GM12878 (cell line): ENCODE measurements at places on chromosomes 13 and 19. TPM values are rescaled to one million over a fixed set of nuclear protein-coding genes. Genes with fewer than 3 reads are reported as not detected.

DNA sequence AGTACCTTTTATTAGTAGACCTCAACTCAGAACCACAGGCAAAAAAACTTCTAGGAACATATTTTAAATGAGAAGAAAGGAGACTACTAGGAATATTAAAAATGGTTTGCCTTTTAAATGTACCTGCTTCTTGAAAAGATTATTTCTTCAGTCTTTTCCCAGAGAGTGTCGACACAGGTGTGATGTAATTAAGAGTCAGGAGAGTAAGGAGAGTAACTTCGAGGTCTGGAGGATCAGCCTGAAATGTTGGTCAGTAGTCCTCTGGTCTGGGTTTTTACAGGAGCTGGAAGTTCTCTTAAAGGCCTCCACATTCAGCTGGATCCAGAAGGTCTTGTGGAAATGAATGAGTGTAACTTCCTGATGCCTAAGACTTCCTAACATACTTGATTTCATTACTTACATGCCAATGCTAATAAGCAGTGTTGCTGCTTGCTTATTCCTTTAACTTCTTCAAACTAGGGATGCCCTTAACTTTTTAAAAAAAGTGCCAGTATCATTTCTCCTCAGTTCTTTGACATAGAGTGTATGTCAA is at the start of gene KCTD4:
KCTD4 (minus strand) TSS at position 345 of the 532 bp plus-strand sequence. CDS start 6,478 bp downstream, outside the sequence.
- DNase-seq: no peak

DNA sequence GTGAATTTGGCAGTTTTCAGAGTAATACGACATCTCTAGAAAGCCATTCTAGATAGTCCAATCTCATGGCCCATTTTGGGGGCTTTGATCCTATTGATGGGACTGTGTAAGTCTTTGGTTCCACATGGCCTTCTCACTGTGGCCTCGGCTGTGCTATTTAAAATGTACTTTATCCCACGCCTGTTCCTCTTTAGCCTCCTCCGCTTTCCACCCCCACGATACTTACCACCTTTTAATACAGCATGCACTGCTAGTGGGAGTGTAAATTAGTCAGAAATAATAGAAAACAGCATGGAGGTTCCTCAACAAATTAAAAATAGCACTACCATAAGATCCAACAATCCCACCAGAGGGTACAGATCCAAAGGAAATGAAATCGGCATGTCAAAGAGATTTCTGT is 28.3 kb upstream of the CEBPG start:
- DNase-seq: no peak

DNA sequence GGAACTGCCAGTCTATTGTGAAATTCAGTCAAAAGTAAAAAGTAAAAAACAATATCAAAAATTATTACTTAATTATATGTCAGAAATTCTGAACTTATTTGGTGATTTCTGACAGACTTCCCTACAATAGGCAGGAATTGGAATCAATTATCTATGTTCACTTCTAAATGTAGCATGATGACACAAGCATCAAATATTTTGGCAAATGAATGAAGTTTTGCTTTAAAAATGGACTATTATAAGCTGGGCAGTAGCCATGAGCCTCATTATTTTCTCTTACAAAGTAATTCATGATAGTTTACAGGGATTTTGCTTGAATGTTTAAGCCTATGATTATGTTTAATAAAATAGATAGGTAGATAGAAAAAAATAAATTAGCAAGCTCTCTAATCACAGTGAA is 582.6 kb downstream of the SLITRK6 start:
- no peak for DNase-seq

GRCh38 chr13:112442483-112443090 is 66.4 kb downstream of the SPACA7 start:
- no peak for DNase-seq

DNA sequence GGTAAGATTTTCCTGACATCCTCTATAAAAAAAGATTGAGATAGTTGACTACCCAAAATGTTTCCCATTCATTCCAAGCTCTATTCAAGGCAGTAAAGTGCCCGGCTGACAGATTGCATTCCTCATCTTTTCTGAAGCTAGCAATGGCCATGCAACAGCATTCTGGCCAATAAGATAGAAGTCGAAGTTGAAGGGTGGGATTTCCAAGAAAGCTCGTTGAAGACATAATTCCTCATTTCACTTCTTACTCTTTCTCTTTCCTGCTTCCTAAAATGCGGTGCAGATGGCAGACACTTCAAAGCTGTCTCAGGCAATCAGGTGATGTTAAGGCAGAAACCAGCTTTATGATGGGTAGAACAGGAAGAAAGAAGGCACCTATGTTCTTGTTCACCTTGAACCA is 13.4 kb upstream of the ALOX5AP start:
- DNase-seq: no peak

DNA sequence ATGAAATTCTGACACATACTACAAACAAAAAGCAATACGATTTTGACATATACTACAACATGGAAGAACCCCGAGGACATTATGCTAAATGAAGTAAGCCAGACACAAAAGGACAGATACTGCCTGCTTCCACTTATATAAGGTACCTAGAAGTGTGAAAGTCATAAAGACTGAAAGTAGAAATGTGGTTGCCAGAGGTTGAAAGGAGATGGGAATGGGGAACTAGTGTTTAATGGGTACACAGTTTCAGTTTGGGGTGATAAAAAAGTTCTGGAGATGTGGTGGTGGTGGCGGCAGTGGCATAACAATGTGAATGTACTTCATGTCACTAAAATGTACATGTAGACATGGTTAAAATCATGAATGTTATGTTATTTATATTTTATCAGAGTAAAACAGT is 12.1 kb upstream of the NDFIP2 start:
- DNase-seq: no peak

Gene ZNF541
- 0.08 TPM in 1 of 2 replicates, not detected in the other for total RNA-seq

DNA sequence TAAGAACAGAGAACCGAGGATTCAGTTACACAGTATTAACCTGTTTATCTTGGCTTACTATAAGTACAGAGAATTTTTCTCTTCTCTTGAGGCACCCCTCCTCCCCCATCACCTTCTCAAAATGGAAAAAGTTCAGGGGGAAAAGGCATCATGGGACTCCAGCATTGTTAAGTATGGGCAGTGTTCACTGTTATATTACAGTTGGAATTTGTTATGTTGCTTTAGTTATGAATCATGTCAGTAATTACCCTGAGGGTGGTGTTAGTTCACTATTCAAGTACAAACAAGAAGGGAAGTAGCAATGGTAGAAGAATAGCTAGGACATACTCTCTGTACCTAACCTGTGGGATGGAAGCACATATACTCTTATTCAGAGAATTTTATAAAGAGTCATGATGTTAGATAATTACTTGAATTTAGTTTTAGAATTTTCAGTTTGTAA is 12.0 kb downstream of the LPAR6 start:
- DNase-seq: peak; percentile 25

DNA sequence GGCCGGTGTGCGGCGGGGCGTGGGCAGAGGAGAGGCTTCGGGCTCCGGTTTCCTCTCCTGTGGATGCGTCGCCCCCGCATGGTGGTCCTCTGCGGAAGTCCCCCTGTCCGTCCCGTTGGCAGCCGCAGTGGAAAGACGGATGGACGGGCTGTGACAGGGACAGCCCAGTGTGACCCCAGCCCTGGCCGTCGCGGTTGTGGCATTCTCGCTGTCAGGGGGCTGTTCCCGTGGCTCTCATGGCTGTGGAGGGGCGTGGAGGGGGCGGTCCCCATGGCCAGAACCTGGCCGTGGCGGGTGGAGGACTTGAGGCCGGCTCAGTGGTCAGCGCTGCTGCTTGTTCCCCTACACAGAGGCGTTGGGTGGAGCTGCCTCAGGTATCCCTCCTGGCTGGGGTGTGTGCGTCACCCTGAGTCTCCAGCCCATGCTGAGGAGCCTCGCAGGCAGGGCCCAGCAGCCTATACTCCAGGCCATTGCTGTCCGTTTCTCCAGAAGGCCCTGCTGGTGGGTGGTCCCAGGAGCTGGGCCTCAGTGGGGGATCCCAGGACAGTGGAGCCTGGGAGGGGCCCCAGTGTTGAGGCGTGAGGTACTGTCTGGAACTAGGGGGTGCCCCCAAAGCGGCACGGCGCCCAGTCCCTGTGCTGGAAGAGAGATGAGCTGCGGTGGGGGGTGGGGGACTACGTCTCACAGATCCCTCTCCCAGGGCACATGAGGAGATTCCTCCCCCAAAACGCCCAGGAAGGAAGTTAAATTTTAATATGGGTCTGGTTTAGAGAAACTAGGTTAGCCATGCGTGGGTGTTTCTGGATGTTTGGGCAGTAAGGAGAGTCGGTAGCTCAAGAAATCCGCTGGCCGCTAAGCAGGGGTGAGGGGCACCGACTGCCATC is 20.3 kb downstream of the CSNK1G2 start:
- DNase-seq: no peak

DNA sequence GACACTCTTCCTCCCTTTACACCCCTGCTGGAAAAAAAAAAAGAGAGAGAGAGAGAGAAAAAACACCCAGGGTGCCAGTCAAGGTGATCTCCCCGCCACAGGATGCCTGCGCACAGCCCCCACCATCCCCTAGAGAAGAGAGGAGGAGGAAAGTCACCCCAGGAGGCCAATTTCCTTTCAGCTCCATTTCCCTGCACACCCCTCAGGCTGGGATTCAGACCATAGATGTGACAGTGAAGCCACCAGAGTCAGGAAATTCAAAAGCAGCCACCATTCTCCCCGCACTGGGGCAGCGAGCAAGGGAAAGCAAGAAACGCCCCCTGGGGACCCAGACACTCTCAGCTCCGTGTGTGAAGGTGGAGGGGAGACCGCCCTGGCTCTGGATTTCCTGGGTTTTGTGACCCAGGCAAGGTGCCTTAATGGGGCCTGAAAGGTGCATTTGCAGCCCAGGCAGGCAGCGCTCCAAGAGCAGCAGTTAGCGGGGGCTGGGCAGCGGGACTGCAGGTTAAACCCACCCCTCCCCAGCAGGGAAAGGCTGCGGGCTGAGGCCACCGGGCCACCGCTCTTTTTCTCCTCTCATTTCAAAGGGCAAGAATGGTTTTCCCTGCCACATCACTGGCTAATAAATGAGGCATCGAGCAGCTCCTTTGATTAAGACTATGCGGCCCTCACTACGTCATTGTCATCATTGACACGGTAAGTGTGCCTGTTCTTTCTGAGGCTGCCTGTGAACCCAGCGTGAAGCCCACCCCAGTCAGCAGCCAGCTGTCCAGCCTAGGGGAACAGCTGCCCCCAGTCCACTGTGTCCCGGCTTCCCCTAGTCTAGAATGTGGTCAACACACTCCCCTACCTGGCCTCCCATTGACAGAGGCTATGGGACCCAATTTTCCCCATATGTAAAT is 83.8 kb upstream of the TM9SF2 start:
- DNase-seq: no peak

DNA sequence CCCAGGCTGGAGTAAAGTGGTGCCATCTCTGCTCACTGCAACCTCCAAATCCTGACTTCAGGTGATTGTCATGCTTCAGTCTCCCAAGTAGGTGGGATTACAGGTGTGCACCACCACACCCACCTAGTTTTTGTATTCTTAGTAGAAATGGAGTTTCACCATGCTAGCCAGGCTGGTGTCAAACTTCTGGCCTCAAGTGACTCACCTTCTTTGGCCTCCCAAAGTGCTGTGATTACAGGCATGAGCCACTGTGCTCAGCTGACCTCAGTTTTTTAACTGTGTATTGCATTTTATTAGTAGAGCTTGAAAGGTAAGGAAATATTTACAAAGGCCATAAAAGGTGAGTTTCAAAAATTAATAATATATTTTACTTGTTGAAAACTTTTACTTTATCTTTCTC is 2.3 kb downstream of the ZNF726 start:
- no peak for DNase-seq

DNA sequence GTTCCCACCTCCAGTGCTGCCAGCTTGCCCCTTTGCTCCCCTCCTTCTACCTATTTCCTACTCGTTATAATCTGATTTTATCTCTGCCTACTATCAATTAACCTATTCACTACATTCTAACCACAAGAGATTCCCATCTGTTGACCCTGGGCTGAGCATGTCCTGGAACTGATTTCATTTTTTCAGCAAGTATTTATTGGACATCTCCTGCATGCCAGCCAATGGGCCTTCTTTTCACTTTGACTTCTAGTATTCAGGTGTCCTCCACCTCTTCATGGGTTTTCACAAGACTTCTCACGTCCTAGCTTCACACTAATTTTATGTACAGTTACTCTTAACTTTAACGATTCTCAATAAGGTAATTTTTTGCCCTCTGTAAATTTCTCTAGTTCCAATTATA is 282.7 kb upstream of the KLHL1 start:
- DNase-seq: no peak

- no peak for DNase-seq
Observed at GRCh38 chr13:26340807-26341206, 86.9 kb downstream of the CDK8 start.

Gene SIGLEC9
- not detected in 2 replicates for total RNA-seq

GRCh38 chr13:109904218-109904617 is 117.8 kb upstream of the IRS2 start:
- DNase-seq: no peak

Gene RPL18A
- total RNA-seq: 3,774 and 3,973 TPM in 2 replicates

DNA sequence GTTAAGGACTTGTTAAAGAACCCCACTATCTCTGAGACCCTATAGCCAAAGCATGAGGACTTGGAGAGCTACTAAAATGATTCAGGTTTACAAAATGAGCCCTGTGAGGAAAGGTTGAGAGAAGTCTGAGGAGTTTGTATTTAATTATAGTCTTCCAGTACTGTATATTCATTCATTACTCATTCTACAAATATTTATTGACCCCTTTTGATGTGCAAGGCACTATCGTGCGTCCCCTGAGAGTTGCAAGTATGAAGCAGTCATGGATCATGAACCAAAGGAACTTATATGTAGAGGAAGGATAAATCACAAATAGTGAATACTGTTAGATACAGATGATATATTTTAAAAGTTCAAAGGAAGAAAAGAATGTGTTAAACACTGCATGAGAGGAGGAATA is 84.4 kb downstream of the DNAJC15 start:
- DNase-seq: no peak
